ENCODE measurements at places on chromosomes 5 and 9.

DNA sequence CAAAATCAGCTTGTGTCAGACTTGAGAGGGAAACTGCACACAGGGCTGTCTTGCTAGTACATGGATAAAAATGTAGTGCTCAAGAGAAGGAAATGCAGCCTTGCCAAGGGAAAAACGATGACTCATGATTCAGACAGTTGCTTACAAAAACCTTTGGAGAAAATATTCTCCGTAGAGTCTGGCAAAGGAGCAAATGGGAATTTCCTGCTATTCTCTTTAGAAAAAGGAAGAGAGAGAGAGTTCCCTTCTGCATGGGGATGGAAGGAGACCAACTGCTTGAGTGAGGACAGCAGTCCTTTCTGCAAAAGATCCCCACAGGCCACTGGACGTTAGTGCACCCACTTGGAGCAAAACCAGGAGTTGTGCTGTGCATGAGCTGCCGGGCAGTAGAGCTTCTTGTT lies 7.6 kb downstream of the IFNB1 start:
- no peak for DNase-seq

DNA sequence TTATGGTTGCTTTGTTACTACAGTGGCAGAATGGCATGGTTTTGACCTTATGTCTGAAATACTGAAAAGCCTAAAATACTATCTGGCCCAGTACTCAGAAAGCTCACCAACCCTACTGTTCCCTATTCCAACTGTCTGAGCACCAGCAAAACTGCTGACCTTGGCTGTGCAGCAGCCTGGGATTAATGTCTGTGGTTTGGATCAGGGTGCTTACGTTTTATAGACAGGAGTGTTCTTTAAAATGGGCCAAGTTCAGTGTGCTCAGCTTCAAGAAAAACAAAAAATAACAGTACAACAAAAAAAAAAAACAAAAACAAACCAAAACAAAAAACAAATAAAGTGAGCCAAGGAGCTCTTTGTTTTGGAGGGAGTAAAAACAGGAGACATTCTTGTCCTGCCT lies 36.4 kb downstream of the SLC28A3 start:
- DNase-seq: no peak

- peak; percentile 52 for DNase-seq
Observed at GRCh38 chr9:8857926-8858595, 1058.5 kb upstream of the DMAC1 start.

GRCh38 chr5:146877783-146878475 lies 628 bp downstream of the PPP2R2B start:
- DNase-seq: peak; percentile 59

DNA sequence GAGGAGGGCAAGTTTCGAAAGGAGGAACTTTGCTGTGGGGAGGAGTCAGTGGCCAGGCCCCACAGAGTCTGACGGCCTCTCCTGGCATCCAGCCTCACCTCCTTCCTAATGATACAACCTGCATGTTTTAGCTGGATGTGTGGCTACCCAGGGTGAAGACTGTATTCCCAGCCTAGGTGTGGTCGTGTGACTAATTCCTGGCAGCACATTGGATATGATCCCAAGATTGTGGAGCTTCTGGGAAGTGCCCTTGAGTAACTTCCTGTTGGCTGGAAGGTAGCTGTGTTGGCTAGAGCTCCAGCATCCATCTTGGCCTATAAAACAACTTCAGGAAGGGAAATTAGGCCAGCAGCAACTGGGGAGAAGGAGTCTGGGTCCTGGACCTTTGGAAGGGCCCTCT lies 19.0 kb upstream of the LPCAT1 start:
- peak; percentile 33 for DNase-seq

GRCh38 chr5:76696251-76696650 lies 19.7 kb upstream of the F2R start:
- DNase-seq: no peak

- no peak for DNase-seq
Observed at GRCh38 chr5:136208916-136209315, 16.0 kb upstream of the SMIM32 start.

- DNase-seq: no peak
Observed at GRCh38 chr9:137492464-137493363, 33.6 kb upstream of the NSMF start.

GRCh38 chr5:61228691-61229280 lies 66.5 kb upstream of the SMIM15 start:
- DNase-seq: no peak

- DNase-seq: no peak
Observed at GRCh38 chr5:97047076-97047475, 95.3 kb downstream of the LIX1 start.

GRCh38 chr9:3137347-3137695 lies 293.4 kb upstream of the PUM3 start:
- no peak for DNase-seq

DNA sequence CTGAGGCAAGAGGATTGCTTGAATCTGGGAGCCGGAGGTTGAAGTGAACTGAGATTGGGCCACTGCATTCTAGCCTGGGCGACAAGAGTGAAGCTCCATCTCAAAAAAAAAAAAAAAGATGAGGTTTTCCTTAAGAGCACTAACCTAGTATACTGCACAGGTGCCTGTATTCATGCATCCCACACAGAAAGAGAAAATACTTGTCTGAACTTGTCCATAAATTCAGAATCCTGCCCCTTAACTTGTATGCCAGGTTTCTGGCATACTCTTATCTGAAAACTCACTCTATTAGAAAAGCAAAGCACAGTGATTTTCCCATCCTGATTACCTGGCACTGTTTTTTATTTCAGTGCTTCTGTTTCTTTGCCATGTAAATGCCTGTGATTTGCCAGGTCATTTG lies 125.3 kb upstream of the CDKN2B start:
- DNase-seq: no peak

DNA sequence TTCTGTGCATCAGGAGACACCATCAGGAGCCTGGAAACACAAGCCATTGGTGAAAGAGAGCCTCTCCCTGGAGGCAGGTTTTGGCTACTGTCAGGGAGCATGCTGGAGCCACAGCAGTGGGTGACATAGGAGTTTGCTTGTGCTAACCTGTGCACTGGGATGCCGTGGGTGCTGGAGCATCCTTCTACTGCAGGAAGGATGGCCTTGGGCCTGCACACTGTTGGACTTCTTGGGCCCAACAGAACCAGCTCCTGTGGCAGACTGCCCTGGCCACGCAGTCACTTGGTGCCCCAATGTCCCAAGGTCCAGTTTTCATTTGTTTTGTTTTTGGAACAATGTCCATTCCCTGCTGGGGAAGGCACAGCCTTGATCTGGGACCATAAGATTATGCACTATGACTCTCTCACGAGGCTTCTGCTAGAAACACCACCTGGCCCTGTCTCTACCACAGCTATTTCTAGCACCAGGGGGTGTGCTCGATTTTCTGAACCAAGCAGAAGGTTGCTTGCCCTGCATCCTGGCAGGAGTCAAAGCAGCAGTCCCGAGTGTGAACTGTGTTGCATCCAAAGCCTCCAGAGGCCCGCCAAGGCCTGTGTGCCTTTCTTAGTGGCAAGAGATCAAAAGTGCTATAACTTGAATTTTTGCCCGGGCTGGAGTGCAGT lies 5.5 kb upstream of the LTC4S start:
- DNase-seq: no peak

DNA sequence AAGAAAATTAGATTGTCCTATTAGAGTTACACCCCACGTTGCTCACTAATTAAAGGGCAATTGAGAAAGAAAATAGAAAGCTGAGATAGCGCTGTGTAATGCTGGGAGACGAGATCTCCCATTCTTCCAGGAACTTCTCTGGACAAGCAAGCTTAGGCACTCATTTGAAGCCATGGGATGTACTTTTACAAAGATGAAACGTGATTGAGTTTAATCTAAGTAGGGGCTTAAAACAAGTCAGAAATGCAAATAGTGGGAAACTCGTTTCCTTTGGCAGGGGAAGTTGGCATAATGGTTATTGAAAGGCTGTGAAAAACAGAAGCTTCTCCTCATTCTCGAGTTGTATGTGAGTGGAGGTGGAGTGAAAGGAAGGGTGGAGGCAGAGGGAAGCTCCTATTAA lies 3.7 kb downstream of the PRDM6 start:
- no peak for DNase-seq

- no peak for DNase-seq
Observed at GRCh38 chr5:143036146-143036927, 266.2 kb downstream of the ARHGAP26 start.

DNA sequence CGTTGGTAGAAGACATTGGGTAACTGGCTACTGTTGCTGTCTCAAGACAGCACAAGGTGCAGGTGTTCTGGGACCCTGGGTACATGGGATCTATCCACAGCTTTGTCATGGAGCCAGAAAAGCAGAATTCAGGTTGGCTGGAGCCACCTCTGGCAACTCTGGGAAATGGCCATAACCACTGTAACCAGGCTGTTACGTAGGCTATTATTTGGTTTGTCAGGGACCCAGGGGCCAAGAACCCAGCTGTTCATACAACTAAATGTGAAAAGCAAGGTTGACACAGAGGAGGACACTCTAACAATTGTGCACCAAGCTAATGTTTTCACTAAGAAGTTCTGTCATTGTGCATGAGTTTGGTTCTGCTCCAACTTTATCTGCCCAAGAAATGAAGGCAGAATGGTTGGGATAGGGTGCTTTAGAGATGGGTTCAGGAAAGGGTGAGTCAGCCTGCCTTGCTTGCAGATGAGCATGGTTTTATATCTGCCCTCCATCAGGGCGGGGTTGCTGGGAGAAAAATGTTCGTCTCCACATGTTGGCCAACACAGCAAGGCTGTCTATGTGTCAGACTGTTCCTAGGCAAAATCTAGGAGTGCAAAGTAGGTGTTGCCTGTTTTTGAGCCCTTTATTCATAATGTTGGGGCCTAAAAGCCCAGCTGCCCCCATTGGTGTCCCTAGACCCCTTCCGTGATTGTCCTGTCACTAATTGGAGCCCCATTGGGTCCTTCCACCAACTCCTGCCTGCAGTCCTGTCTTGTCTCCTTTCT lies 131.3 kb upstream of the DAP start:
- no peak for DNase-seq

DNA sequence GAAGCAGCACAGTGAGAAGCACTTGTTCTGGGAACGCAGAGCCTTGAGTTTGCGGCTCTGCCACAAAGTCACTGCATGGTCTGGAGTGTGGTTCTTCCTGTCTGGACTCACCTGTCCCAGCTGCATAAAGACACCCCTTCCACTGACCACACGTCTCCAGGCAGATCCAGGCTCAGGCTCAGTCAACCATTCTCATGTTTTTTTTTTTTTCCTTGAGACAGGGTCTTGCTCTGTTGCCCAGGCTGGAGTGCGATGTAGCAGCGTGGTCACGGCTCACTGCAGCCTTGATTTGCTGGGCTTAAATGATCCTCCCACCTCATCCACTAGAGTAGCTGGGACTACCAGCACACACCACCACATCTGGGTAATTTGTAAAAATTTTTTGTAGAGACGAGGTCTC lies 102.9 kb upstream of the KLF4 start:
- no peak for DNase-seq

- no peak for DNase-seq
Observed at GRCh38 chr5:171755354-171755821, 30.2 kb upstream of the SMIM23 start.
